ENCODE measurements at places on chromosomes 1 and 21.

GRCh38 chr1:181095763-181096184, 7.3 kb downstream of the IER5 start:
- DNase-seq, result no peak
- no peaks in the 10 kb centered on the region for H3K27me3 ChIP-seq
- H3K36me3 ChIP-seq, result peaks cover 34% of the 10 kb centered on the region
- no peak overlapping the region for H3K27ac ChIP-seq

DNA sequence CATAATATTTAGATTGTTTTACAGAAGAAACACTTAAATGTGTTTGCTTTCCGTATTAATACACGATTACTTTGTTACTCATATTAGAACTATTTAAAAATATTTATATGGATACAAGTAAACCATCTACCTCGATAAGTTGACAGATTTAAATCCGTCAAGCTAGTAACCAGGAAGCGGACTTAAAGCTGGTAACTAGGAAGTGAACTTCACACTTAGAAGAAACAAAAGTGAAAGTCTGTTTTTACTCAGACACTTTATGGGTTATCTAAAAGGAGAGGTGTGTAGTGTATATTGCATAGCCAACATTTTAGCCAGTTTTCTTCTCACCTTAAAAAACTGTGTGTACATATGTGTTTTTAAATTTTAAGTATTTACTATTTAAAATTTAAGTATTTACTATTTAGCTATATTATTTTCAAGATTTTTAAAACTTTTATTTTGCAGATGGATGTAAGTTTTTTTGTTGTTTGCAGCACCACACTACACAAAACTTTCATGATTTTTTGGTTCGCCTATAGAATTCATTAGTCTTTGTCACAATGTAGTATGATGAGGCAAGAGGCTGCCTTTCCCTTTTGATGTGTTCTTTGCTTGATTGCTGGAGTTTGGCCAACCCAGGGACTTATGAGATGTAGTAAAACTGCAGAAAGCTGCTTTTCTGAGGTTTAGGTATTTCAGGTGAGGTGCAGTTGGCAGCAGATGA, 2.7 kb downstream of the USP25 start:
- H3K27ac ChIP-seq, result peak overlapping the region; percentile 94
- H3K27me3 ChIP-seq, result peaks cover 8% of the 10 kb centered on the region
- DNase-seq, result no peak
- H3K36me3 ChIP-seq, result peaks cover 10% of the 10 kb centered on the region
- H3K4me3 ChIP-seq, result peak overlapping the region; percentile 95
- H3K4me1 ChIP-seq, result peaks cover 47% of the 10 kb centered on the region

DNA sequence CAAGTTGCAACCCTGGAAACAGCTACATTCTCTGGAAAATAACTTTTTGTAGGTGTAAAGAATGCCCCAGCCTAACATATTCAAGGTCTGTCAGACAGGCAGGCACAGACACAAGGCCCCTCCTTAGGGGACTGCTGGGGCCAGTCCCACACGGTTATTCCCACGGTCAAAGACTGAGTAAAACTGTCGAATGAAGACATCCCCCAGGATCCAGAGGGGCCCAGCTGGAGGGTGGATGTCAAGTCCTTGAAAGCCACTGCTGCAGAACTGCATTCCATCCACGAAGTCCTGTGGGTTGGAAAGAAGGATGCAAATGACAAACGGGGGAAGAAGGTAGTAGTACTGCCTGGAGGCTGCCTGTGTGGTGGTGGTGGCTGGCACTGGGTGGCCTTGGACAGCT, 6.9 kb upstream of the RAB7B start:
- no peaks in the 10 kb centered on the region for H3K36me3 ChIP-seq
- H3K4me1 ChIP-seq, result peaks cover 10% of the 10 kb centered on the region
- DNase-seq, result no peak
- peaks cover 6% of the 10 kb centered on the region for H3K27me3 ChIP-seq
- no peak overlapping the region for H3K4me3 ChIP-seq
- H3K27ac ChIP-seq, result no peak overlapping the region

- no peak overlapping the region for H3K4me3 ChIP-seq
- peaks cover 39% of the 10 kb centered on the region for H3K27me3 ChIP-seq
- peaks cover 1% of the 10 kb centered on the region for H3K4me1 ChIP-seq
- no peaks in the 10 kb centered on the region for H3K36me3 ChIP-seq
- no peak for DNase-seq
These were observed 5.8 kb downstream of the PDZK1 start for GRCh38 chr1:145701306-145701862.

- peaks cover 33% of the 10 kb centered on the region for H3K27me3 ChIP-seq
- no peaks in the 10 kb centered on the region for H3K36me3 ChIP-seq
- no peak overlapping the region for H3K4me3 ChIP-seq
- H3K27ac ChIP-seq, result no peak overlapping the region
- DNase-seq, result no peak
These were observed 20.2 kb upstream of the SLC19A1 start for GRCh38 chr21:45562402-45562801.

DNA sequence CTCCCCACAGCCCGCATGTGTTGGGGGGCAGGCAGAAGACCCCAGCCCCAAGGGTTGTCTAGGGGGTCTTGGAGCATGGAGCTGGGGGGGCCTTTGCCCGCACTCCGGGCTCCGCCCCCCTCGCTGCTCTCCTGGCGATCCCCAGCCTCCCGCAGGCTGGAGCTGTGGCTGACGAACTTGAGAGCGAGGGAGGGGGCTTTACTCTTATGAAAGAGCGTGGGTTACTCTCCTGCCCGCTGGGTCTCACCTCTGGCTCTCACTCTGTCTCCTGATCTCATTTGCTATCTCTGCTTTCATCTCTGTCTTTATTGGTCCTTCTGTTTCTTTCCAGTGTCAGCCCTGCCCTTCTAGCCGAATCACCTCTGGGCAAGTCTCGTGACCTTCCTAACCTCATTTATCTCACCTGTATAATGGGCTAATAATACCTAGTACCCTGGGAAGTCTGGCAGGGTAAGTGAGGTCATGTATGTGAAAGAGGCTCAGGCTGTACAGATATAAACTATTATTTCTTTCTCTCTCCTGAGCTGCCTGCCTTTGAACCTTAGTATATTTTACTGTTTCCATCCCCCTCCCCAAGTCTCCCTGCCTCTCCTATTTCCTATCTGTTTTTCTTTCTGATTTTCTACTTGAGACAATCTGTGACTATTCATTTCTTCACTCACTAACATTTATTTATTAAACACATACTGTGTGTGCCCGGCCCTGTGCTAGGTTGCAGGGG, 731 bp downstream of the EFNA4 start:
- no peak for DNase-seq
- H3K4me3 ChIP-seq, result peak overlapping the region; percentile 92
- H3K36me3 ChIP-seq, result peaks cover 6% of the 10 kb centered on the region
- peak overlapping the region; percentile 60 for H3K27ac ChIP-seq
- H3K4me1 ChIP-seq, result peaks cover 25% of the 10 kb centered on the region

DNA sequence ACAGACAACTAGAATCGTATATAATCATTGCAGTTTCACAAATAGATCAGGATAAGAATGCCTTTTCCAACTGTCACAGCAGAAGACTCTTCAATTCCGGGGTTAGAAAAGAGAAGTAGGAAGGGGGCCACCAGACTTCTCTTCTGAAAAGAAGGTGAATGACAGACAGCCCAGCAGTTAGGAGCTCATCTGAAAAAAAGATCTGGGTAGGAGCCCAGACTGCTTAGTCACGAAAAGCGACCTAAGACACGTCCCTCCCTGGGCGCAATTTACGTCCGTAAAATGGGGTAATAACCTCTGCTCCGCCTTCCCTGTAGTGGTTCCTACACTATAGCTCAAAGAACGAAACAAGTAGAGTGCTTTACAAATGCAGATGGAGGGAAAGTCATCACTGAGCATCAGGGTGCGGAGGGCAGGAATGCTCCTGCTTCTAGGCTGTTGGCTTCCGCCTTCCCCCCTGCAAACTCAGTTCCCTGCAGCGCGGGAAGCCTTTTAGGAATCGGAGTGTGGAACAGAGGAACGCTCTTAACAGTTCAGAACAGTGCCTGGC, 582 bp downstream of the ORC1 start:
- peak; percentile 58 for DNase-seq
- H3K36me3 ChIP-seq, result peaks cover 59% of the 10 kb centered on the region
- peak overlapping the region; percentile 98 for H3K27ac ChIP-seq
- H3K4me1 ChIP-seq, result peaks cover 26% of the 10 kb centered on the region

GRCh38 chr1:180970333-180971079, 52.2 kb downstream of the STX6 start:
- no peaks in the 10 kb centered on the region for H3K27me3 ChIP-seq
- peaks cover 14% of the 10 kb centered on the region for H3K4me1 ChIP-seq
- H3K36me3 ChIP-seq, result peaks cover 48% of the 10 kb centered on the region
- DNase-seq, result no peak
- no peak overlapping the region for H3K27ac ChIP-seq

DNA sequence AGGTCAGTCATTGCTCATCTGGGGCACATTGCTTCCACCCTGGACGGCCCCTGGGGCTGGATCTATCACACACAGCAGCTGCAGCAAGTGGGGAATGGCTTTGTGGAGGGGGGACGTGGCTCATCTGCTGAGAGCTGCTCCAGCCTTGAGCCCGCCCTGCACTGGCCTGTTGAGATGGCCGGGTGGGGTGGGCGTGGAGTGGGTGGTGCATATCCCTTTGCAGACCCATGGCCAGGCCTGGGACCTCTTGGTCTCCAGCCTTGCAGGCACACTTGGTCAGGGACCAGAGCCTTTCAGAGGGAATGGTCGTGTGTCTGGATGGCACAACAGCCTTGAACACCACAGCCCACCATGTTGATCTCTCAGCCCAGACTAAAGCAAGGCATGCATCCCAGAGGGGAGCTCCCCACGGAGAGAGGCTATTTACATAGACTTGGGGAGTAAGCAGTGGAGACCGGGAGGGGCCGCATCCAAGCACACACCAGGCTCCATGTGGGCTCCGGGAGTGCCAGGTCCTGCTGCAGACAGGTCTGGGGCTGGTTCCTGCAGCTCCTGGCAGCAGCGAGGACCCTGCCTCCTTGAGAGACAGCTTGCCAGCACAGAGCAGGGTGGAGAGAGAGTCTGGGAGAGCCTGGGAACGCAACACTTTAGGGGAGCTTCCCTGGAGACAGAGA, 52.8 kb upstream of the SELENON start:
- H3K27ac ChIP-seq, result no peak overlapping the region
- no peak for DNase-seq
- H3K27me3 ChIP-seq, result peaks cover 10% of the 10 kb centered on the region
- no peaks in the 10 kb centered on the region for H3K36me3 ChIP-seq
- no peaks in the 10 kb centered on the region for H3K4me1 ChIP-seq
- H3K4me3 ChIP-seq, result no peak overlapping the region

DNA sequence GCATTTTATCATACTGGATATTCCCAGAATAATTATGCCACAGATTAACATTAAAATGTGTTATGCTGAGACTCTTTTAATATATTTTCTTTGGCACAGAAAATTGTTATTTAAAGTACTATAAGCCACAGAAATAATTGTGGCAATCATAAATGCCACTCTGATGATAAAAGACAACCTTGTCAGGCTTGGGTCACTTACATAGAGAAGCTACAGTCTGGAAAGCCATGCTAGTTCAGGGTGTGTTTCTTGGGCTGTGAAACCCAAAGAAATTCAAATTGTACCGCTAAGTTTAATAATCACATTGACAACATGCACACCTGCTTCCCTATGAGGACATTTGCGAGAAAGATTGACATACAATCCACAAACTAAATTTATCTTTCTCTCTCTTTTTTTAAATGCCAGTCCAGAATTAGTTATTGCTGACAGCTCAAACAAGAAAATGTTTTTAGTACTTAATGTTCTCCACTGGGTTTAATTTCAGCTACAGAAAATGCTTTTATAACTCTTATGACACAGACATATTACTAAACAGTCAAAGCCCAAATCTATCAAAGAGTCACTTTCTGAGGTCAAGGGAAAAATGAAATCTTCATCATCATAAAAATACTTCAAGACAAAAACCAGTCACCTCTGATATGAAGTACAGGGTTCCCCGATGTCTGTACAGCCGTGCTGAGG, 38.7 kb downstream of the TTC13 start:
- H3K36me3 ChIP-seq, result peaks cover 42% of the 10 kb centered on the region
- H3K4me1 ChIP-seq, result peaks cover 31% of the 10 kb centered on the region
- H3K27ac ChIP-seq, result no peak overlapping the region
- no peaks in the 10 kb centered on the region for H3K27me3 ChIP-seq
- no peak for DNase-seq

DNA sequence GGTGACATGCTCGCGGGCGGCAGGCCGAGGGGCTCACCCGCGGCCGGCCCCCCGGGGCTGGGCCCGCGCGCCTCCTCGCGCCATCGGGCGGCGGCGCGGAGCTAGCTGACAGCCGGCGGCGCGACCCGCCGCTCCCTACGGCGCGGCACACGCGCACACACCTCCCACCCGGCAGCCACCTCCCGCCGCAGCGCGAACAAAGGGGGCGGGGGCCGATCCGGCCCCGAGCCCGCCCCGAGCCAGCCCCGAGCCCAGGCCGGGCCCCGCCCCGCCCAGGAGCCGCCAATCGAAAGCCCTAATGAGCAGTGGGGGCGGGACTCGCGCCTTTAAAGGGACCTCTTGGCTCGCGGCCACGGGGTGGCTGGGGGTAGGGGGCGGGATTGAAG, at the start of gene KIF21B:
Gene KIF21B (minus strand): TSS at position 198 of the 386 bp plus-strand sequence. CDS start 331 bp downstream, outside the sequence.
- peaks cover 17% of the 10 kb centered on the region for H3K36me3 ChIP-seq
- DNase-seq, result peak; percentile 91
- H3K27me3 ChIP-seq, result no peaks in the 10 kb centered on the region

- H3K36me3 ChIP-seq, result no peaks in the 10 kb centered on the region
- no peak for DNase-seq
- no peak overlapping the region for H3K4me3 ChIP-seq
- H3K27ac ChIP-seq, result no peak overlapping the region
- peaks cover 5% of the 10 kb centered on the region for H3K27me3 ChIP-seq
These were observed 138.9 kb downstream of the FOXD2 start for GRCh38 chr1:47576758-47577115.

GRCh38 chr1:184157394-184157742, 105.8 kb downstream of the TSEN15 start:
- peaks cover 14% of the 10 kb centered on the region for H3K27me3 ChIP-seq
- H3K36me3 ChIP-seq, result peaks cover 3% of the 10 kb centered on the region
- peaks cover 11% of the 10 kb centered on the region for H3K4me1 ChIP-seq
- H3K27ac ChIP-seq, result no peak overlapping the region

DNA sequence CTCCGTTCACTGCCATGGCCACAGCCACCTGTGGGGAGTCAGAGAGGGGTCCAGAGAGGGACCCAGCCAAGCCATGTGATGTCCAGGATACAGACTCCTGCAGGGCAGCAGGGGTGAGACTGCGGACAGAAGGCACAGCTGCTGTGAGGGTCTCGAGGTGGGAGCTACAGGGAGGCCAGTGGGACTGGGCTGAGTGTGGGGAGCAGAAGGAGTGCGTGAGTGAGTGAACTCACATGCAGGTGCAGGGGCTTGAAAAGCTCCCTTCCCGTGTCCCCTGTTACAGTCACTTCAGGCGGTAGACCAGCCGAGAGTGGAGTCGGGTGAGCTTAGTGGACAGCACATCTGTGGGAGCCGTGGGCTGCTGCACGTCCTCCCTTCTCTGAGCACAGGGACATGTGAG, 42.4 kb downstream of the S100B start:
- no peaks in the 10 kb centered on the region for H3K27me3 ChIP-seq
- H3K4me3 ChIP-seq, result no peak overlapping the region
- peaks cover 42% of the 10 kb centered on the region for H3K4me1 ChIP-seq
- peak overlapping the region; percentile 49 for H3K27ac ChIP-seq
- H3K36me3 ChIP-seq, result peaks cover 57% of the 10 kb centered on the region

DNA sequence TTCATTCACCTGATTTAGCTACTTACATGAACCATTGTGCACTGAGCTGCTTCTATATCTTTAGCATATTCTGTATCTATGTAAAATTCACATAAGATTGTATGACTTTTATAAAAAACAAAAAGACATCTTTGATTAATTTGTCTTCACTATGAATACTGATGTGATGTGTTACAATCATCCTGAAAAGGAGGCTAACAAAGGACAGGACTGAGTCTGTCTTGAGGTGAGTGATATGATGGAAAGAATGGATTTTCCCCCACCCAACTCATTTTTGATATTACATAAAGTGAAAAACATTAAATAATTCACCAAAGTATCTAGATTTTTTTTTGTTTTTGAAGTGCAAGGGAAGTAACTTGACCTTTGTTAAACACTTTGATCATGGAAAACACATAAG, 9.8 kb downstream of the PTPRC start:
- H3K4me3 ChIP-seq, result peak overlapping the region; percentile 81
- H3K27ac ChIP-seq, result peak overlapping the region; percentile 18
- no peaks in the 10 kb centered on the region for H3K27me3 ChIP-seq
- peaks cover 68% of the 10 kb centered on the region for H3K4me1 ChIP-seq
- DNase-seq, result no peak
